Heart right ventricle (tissue), 16 donors: ENCODE measurements at places on chromosomes 3 and 15. TPM values are rescaled to one million over a fixed set of nuclear protein-coding genes. Genes with fewer than 3 reads are reported as not detected.

UBA3 gene
- total RNA-seq: 87.4 TPM

ESYT3 gene
- total RNA-seq: 0.82 TPM

GRCh38 chr15:91882858-91883586 is 29.5 kb downstream of the SLCO3A1 start:
- peak; percentile 62 for DNase-seq

- DNase-seq: peak; percentile 65
Observed at GRCh38 chr3:138381413-138381901, 33.1 kb downstream of the MRAS start.

DNA sequence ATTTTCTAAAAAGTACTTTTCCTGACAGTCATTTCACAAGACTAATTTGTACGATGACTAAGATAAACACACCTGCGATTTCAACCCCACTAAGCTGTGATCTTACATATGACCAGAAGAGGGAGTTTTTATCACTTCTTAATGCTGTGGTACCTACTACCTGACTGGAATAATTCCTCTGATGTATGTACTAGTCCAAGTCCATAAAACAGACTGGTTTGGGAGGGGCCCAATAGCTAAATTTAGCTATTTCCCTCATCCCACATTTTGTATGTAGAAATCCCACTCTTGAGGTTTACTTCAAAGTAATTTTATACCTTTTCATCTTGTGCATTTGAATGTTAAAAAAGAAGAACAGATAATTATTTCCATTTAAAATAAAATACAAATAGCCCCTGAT is 49.7 kb upstream of the SCAANT1 start:
- no peak for DNase-seq
